ENCODE measurements at places on chromosomes 3 and 15.

- no peak for DNase-seq
Measured at GRCh38 chr15:89459271-89460038, 36.9 kb downstream of the RHCG start.

- peak; percentile 59 for DNase-seq
Measured at GRCh38 chr3:37590328-37591079, 271.2 kb upstream of the CTDSPL start.

- DNase-seq, result peak; percentile 56
Measured at GRCh38 chr3:137121704-137122314, 164.0 kb downstream of the IL20RB start.

DNA sequence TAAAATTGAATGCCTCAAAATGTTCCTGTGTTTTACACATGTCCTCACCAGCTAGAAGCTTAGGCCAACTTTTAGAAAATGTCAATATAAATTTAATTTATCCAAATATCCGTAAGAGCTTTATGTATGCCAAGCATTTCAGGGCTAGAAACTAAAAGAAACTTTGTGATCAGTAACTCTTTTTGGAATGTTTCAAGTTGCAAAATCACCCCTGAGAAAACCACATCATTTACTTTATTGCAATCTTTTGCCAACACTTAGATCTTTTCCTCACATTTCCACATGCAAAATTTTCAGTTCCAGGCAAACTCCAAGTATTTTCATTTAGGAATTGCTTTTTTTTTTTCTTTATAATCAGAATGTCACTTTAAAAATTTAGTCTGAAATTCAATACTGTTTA lies 20.1 kb upstream of the IGF1R start:
- no peak for DNase-seq

DNA sequence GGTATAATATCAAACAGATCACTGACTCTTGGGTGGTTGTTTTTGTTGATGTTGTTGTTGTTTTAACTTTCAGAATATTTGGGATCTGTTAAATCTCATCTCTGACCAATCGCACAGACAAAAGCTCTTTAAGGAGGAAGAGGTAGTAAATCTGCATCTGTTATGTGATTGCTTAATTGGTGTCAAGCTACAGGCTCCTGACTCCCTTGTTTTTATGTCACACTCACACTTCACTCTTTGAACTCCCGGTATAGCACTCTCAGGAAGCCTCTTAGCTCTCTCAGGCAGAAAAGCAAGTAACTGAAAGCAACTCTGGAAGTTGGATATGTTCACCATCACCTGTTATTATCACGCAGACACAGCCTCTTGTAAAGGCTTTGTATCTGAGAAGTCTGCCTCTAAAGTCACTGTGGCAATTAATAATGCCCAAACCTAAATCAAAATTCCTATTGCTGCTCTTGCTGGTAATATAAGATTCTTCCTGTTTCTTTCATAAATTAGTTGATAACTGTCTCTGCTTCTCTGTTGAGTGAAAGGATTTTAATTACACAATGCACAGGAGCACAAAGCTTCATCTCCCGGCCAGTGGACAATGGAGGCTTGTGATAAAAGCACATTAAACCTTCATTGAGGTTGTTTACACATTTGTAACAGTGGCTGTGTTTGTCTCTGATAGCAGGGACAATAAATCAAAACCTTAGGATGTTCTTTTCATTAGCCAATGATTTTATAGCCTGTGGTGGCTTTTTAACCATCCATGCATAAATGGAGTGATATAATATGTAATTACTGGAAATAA lies 576.7 kb downstream of the MFSD1 start:
- DNase-seq, result no peak

Measured in fibroblast of mammary gland (primary cell).